GM12864 (cell line): ENCODE measurements at places on chromosomes 3 and 15.

DNA sequence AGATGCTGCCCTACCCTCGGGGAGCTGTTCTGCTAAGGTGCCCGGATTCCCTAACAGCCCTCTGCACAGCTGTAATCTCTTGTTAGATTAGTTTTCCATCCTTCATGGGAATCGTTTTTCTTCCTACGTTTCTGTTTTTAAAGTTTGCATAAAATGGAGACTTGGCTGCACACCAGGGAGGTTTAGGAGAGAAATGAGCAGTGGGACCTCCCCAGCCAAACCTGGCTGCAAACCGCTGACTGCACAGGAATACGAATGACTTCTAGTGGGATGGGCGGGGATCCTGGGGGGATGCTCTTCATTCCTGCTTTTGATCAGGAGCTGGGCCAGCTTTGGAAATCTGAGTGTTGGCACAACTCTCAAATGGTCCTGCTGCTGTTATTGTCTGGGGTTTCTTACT, 77.5 kb downstream of the THSD4 start:
- no peak for DNase-seq

DNA sequence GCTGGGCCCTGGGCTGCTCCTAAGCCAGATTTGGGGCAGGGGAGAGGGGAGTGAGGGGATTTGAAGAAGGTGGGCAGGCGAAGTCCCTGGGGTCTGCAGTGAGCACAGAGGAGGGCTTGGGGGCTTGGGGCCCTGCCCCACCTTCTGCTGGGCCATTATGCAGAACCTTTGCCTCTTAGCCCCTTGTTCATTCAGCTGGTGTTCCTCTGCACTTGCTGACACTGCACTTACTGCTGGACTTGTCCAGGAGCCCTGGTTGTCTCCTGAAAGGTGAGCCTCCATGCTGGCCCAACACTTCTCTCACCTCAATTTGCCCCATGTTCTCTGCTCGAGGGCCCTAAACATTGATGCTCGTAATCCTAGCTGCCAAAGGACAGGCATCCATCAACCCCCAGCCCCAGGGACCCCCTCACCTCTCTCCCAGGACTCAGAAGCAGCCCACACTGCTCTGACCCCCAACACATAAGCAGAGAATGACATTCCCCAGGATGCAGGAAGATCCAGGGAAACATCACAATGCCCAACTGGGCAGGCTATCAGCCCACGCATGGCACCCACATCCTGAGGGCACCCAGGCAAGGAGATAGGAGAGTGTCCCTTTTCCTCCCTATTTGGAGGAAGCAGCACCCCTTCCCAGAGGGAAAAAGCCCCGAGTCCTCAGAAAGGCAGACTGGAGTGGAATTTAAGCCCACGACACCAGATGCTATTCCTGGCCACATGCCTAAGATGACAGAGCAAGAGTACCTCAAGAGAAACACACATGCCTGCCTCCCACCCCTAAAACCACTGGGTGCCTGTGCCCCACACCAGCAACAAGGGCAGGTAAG, 76.8 kb downstream of the ADCY5 start:
- no peak for DNase-seq

DNA sequence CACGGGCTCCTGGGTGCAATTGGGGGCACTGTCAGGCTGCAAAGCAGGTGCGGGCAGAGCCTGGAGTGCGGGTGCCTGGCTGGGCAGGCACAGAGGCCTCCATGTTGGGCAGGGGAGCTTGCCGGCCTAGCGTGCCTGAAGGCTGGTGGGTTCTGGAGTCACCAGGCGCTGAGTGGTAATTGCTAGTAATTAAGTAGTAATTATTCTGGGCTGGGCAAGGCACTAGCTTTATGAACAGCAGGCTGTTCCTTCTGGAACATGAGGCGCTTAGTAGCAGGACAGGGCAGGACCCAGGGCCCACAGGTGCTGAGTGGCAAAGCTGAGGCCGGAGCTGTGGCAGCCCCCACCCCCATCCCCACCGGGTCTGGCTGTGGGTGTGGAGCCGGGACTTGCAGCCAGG, 25.3 kb downstream of the PLXNA1 start:
- DNase-seq: no peak

DNA sequence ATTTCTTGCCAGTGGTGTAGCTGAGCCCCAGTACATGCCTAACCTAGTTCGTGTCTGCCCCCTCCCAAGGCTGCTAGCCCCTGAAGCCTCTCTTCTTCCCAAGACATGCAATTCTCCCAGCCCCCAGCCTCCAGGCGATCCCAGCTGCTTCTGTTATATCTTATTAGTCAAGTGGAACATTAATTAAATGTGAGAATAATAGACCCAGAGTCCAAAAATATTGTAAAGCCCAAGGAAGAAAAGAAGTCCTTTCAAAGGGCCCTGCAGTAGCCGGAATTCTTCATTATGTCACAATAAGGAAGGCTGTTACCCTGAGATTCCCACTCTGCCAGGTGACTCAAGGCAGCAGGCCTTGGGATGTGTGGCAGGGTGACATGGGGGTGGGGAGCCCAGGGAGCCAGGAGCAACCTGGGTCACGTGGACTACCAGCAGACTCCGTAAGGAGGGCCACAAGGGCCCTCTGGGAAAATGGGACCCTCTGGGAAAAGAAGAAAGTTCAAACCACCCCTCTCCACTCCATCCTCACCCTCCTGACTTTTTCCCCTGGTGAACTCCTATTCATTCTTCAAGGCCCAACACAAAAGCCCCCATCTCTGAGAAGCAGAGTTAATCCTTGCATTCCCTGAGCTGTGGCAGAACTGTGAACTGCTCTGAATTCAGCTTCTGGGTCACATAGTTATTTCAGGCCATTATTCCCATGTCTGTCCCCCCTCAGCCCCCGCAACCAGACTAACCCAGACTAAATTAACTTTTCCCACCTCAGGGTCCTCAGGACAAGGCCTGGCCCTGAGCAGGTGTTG, 21.8 kb upstream of the TRH start:
- DNase-seq: no peak

- no peak for DNase-seq
These were observed 23.8 kb downstream of the STIMATE start for GRCh38 chr3:52873433-52874159.
